M059J (cell line): ENCODE measurements at places on chromosomes 13 and 19.

GRCh38 chr13:43773602-43774001, 13.2 kb downstream of the ENOX1 start:
- no peak for DNase-seq

- peak; percentile 41 for DNase-seq
Observed at GRCh38 chr19:46497773-46498172, 2.1 kb upstream of the PNMA8B start.

GRCh38 chr13:108968566-108968965, 339.2 kb downstream of the MYO16 start:
- peak; percentile 42 for DNase-seq

GRCh38 chr13:110454227-110454859, 107.2 kb downstream of the RAB20 start:
- no peak for DNase-seq

DNA sequence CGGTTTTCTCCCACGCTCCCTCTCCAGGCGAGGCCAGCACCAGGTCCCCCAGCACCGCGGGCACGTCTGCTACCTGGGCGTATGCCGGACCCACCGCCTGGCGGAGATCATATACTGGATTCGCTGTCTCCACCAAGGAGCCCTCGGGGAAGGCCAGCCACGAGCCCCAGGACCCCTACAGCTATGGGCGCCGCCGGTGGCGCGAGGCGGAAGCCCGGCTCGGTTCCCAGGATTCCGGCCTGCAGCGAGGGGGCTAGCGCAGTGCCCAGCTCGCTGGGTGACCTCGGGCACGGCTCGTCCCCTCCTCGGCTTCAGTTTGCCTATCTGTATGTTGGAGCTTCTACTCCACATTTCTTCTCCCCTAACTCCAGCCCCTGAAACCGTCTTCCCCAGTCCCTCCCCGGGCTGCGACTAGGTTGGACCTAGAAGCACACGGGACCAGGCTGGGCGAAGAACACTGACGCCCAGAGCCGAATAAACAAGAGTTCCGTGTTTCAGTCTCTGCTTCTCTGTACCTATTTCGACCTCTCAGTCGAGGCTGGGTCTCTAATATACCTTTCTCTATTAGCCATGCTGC, 749 bp upstream of the CPT1C start:
- DNase-seq: no peak

GRCh38 chr19:29626386-29626785, 20.3 kb downstream of the POP4 start:
- DNase-seq: no peak

DNA sequence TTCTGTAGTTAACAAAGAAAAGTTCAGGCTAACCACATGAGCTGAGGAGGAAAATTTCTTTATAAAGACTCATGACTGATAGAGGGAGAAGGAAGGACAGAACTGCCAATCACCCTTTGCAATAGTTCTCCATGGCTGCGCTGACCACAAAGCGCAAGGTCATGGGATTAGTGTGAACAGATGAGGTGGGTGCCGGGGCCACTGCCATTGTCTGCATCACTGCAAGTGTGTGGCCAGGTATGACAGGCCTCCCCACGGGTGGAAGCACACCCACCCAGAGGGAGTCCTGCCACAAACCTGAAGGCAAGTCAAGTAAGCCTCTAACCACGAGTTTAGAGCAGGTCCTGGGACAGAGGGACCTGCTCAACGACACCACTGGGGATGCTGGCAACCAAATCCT, 128.1 kb downstream of the TUBA3C start:
- no peak for DNase-seq

DNA sequence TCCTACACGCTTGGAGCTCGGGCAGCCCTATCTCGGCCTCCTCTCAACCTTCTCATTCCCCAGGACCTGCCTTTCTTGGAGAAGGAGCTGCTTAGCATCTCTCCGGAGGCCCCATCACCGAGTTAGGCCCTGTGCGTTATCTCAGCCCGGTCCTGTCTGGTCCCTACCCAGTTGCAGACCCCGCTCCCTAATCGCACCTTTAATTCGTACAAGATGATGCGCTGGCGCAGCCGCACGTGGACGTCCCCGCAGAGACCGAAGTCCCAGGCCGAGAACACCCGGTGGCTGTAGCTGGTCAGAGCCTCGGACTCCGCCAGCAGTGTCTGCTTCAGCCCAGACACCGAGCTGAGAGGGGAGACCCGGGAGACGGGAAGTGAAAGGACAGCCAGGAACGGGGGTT, 5.7 kb upstream of the LENG1 start:
- DNase-seq: no peak

DNA sequence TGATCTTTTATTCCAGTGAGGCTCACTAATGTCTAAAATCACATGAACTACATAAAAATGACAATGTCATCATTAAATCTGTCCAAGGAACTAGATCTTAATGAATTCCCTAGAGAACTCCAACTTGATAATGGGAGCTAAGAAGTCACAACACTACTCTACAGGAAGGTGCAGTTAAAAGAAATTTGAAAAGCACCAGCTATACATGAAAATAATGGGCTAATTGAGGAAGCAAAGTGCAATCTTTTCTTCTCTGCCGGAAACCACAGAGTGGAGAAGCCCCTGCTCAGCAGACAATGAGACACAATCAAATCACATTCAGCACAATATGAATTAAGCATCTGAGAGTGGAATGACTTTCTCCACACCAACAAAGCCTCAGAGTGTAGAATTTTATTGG, 261.7 kb downstream of the LHFPL6 start:
- DNase-seq: no peak

DNA sequence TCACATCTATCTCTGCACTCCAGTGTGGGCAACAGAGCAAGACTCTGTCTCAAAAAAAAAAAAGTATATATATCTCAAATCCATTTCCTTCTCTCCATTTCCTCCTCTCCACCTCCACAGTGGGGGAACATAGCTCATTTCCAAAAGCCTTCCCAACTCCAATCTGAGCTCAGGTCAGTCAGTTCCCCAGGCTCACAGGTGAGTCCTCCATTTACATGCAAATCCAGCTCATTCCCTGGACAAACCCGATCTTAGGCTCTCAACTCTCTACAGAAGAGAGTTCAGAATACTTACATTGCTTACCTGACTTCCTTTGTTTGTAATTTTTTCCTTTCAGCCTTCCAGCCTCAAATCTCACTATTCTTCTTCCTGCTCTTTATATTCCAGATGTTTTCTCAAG, 518.3 kb downstream of the GPC6 start:
- DNase-seq: no peak

GRCh38 chr13:30107521-30108136, 199.7 kb downstream of the KATNAL1 start:
- peak; percentile 55 for DNase-seq

DNA sequence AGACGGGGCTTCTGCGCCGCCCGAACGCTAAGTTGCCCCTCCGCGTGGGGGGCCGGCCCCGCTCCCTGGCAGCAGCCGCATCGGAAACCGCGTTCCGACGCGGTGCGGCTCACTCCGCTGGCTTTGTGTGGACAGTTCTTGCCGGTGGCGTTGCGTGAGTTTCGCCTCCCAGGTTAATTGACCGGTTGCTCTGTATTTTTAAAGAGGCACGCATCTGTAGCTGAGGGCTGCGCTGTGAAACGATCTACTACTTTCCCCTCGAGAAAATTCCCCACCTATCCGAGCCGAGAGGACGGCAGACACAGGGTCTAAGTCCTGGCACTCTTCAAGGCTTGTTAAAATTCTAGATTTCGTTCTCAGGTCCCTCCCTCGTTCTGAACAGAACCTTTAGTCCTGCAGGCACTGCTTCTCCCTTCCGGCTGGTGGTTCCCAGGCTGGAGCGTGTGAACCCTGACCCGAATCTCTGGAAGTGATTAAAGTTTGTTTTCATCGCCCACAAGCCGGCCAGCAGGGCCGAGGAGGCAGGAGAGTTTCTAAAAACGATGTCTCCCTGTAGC, 933 bp downstream of the ARHGEF7 start:
- DNase-seq: peak; percentile 57

DNA sequence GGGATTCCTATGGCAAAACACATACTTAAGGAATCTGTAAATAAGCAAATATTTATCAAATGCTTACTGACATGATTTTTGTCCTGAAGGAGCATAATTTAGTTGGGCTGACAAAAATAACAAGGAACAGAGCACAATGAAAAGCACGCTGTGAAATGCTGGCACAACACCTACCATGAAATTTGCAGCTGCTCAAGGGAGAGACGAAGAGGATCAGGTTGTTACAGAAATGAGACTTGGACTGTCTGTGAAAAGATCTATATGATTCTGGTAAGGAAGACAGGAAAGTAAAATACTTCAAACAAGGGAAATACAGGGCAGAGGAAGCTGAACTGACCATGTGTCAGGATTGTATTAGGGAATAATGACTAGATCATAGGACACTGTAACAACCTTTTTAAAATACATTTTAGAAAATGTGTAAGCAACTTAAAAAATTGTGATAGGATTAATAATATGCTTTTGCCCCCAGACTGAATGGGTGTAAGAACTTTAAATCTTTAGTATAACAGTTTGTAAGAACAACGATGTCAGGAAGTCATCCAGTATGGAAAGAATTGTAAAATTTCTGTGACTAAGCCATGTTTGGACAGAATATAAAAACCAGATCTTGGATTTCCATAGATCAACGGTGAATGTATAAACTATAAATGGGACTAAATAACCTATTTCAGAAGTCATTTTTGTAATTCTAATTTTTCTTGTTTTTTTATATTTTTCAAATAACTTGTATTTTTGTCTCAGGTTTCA, 1556.0 kb downstream of the EFNB2 start:
- no peak for DNase-seq

- DNase-seq: no peak
Observed at GRCh38 chr19:4138445-4138844, 14.5 kb upstream of the MAP2K2 start.

GRCh38 chr19:7678971-7679751, 1.5 kb upstream of the TRAPPC5 start:
- DNase-seq: peak; percentile 18

- DNase-seq: peak; percentile 4
Observed at GRCh38 chr13:85985797-85986196, 186.6 kb upstream of the SLITRK6 start.

- no peak for DNase-seq
Observed at GRCh38 chr19:31002518-31003244, 346.6 kb downstream of the TSHZ3 start.

- no peak for DNase-seq
Observed at GRCh38 chr13:66618702-66619101, 611.4 kb downstream of the PCDH9 start.

DNA sequence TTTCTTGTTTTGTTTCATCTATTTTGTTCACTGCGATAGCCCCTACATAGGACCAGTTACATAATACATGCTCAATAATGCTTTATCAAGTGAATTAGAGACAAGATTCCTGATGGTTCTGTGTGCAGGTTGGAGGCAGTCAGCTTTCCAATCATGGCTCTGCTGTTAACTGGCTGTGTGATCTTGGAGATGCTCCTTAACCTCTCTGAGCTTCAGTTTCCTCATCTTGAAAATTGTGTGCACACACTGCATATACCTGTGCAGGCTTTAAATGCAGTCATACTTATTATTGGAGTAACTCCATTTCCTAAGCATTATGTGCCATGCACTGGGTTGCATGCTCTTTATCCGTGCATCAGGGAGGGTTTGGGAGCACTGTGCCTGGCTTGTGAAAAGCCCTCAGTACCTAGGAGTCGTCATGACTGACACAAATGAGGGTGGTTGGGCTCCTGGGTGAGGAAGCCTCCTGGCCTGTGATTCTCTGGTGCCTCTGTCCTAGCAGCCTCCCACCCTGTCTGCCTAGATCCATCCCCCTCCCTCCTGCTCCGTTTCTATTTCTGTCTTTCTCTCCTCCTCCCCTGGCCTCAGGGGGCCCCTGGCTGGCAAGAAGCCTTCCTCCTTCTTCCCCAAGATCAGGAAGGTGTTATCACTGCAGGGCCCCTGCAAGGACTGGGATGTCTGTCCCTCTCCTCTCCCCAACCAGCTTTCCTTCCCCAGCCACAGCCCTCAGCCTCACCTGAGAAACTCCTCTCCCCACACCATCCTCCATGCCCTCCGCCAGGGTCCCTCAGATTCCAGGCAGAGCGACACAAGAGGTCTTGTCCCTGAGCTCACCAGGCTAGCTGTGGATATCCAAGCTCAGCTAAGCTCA, 8.7 kb downstream of the IFNL1 start:
- no peak for DNase-seq

- peak; percentile 28 for DNase-seq
Observed at GRCh38 chr13:106589716-106590115, 21.8 kb upstream of the ARGLU1 start.

GRCh38 chr13:24194447-24194846, 33.9 kb downstream of the SPATA13 start:
- no peak for DNase-seq

DNA sequence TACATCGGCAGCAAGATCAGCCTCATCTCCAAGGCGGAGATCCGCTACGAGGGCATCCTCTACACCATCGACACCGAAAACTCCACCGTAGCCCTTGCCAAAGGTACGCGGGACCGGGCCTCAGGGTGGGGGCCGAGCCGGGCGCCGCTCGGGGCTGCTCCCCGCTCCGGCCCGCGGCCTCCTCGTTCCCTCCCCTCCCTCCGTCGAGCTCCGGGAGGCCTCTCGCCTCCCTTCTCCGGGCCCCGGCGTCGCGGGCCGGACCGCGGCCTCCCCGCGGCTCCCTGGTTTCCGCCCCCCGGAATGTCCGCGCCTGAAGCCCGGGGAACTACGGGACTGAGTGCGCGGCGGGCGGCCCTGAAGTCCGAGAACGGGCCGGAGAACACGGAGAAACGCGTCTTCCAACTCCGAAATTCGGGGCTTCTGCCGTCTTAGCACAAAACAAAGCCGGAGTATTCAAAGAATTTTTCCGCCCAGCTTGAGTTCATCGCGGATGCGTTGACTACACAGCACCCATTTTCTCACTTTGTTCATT, 423 bp downstream of the LSM14A start:
- DNase-seq: no peak

- DNase-seq: no peak
Observed at GRCh38 chr13:103605546-103606326, 539.5 kb upstream of the SLC10A2 start.

DNA sequence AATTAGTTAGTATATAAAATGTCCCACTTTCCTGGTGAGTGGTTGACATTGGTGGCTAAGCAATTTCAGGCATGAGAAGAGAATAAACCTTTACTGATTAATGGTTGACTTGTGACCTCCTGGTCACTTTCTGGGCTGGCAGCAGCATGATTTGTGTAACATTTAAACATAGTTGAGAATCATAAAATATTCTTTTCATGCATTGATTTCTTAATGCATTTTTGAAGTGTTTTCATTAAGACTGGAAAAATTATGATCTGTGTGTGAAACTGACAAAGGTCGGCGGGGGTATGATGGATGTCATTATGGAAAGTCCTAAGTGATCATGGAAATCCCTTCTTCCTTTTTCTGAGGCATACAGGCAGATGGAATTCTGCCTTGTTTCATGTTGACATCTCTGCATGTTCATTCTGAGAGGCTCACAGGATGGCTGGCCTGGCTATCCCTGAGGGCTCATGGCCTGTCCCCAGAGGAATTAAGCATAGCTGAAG, 98.7 kb upstream of the RNF113B start:
- DNase-seq: peak; percentile 26

GRCh38 chr19:48480558-48481500, 11.7 kb downstream of the CYTH2 start:
- DNase-seq: no peak

GRCh38 chr19:55699221-55699620, 24.2 kb downstream of the EPN1 start:
- DNase-seq: no peak
